ENCODE measurements at places on chromosomes 1 and 21. TPM values are rescaled to one million over a fixed set of nuclear protein-coding genes. Genes with fewer than 3 reads are reported as not detected.

Gene FAM3B
- polyA plus RNA-seq, result not detected

Gene AZIN2
- polyA plus RNA-seq, result 2.9 TPM

DNA sequence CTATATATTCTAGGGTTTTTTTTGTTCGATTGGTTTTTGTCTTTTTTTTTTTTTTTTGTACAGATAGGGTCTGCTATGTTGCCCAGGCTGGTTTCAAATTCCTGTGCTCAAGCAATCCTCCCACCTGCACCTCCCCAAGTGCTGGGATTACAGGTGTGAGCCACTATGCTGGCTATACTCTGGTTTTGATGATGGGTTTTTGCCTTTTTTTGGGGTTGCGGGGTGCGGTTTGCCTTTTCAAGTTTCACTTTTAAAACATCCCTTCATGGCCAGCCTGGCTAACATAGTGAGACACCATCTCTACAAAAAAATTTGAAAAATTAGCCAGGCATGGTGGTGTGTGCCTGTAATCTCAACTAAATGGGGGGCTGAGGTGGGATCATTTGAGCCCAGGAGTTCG, 10.0 kb downstream of the KDM5B start:
- no peak for DNase-seq

GRCh38 chr1:21340230-21340945, 50.1 kb upstream of the ECE1 start:
- no peak for DNase-seq

DNA sequence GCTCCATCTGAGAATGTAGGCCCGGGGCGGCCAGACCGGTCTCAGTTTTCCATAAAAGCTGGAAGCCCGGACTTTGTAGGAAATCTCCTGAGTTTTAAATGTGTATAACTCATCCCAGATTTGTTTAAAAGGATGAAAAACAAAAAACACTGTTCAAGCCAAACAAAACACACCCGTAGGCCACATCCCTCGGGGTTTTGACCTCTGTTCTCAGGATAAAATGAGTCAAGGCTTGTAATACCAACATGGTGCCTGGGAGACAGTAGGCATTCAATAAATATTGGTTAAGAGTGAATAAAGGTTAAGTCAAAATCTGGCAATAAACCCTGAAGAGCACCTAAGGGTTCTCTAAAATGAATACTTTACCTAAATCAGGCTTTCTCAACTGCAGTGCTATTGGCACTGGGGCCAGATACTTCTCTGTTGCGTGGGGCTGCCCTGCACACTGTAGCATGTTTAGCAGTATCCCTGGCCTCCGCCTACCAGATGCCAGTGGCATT, 55.0 kb downstream of the KAZN start:
- DNase-seq, result no peak
